ENCODE measurements at places on chromosomes 2 and 18.

DNA sequence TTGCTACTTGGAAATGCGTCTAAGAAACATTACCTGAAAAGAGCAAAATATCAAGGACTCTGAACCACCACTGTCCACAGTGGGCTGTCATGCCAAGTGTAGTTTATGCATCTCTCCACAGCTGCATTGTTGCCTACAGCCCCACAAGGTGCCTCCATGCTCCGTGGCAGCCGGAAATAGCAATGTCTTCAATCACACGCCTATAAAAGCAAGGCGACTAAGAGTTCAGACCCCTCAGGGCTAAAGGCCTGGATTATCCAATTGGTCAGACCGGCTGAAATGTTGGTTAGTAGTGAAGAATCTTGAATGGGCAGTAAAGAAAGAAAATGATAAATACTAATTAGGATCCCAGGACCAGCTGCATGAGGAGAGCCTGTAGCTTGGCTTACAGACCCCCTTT, 114.0 kb upstream of the SLC35G4 start:
- DNase-seq = no peak

DNA sequence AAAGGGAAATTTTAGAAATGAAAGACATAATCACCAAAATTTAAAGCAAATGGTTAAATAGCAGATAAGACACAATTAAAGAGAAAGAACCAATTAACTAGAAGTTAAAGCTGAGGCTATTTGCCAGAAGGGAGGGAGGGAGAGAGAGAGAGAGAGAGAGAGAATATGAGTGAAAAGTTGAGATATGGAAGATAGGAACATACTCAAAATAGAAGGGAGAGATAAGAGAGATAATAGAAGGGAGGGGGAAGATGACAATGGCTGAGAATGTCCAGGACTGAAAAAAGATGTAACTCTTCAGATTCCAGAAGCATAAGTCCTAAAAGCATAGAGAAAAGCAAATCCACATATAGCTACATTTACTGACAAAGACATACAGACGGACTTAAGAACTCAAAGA, 17.1 kb upstream of the AAK1 start:
- no peak for DNase-seq

GRCh38 chr18:22324191-22325131, 93.3 kb downstream of the CTAGE1 start:
- peak; percentile 62 for DNase-seq

DNA sequence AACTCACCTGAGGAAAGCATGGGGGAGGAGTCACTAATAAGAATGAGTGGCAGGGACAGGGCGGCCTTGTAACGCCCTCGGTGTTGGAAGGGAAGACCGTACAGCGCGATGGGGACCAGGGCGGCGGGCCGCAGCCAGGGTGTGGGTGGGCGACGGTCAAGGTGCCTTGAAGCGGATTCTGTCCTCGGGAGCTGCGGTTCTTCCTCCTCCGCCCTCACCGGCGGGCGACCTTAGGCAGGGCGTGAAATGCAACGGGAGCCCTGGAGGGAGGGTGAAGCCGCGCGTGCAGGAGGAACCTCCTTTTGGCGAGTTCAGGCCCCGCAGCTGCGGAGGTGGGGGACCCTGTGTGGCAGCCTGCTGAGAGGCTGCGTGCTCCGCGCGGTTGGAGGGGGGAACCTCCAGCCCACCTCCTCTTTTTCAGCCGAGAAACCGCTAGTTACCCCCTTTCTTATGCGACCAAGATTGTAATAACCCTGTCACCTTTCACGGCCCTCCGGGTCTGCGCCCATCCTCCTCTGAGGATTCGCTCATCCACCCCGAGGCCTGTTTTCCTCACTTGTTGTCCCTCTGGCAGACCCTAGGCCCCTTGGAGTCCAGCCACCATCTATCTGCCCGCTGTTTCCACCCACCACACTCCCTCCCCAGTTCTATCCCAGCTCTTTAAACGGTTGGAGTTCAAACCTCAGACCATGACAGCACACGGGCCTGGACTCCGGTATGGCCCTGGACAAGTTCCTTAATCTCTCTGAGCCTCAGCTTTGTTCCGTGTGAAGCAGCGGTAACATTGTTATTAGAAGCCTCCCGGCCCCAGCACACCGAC, 823 bp upstream of the RNU2-63P start:
- peak; percentile 85 for DNase-seq

GRCh38 chr2:40039549-40039948, 260.5 kb upstream of the THUMPD2 start:
- no peak for DNase-seq

DNA sequence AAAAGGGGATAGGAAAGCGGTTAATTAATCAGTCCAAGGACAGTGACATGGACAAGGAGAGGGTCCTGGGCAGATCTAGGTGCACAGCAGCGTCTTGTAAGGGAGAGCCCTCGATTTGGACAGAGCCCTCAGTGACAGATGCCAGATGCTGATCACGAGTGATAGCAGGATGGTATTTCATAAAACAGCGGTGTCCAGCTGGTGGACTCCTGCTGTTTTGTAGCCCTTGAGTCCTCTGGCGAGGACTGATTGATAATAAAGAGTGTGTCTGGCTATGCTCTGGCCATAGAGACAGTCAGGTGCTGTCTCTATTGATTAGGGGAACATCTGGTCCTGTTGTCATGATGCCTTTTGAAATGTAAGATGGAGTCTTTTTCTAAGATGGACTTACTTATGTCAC, 180.7 kb downstream of the NCK2 start:
- DNase-seq = no peak

- DNase-seq = no peak
Observed at GRCh38 chr2:203797276-203797675, 70.3 kb upstream of the CTLA4 start.

GRCh38 chr2:229708335-229708734, 6.0 kb downstream of the DNER start:
- no peak for DNase-seq

- DNase-seq = no peak
Observed at GRCh38 chr18:9862686-9863085, 23.1 kb upstream of the TXNDC2 start.

DNA sequence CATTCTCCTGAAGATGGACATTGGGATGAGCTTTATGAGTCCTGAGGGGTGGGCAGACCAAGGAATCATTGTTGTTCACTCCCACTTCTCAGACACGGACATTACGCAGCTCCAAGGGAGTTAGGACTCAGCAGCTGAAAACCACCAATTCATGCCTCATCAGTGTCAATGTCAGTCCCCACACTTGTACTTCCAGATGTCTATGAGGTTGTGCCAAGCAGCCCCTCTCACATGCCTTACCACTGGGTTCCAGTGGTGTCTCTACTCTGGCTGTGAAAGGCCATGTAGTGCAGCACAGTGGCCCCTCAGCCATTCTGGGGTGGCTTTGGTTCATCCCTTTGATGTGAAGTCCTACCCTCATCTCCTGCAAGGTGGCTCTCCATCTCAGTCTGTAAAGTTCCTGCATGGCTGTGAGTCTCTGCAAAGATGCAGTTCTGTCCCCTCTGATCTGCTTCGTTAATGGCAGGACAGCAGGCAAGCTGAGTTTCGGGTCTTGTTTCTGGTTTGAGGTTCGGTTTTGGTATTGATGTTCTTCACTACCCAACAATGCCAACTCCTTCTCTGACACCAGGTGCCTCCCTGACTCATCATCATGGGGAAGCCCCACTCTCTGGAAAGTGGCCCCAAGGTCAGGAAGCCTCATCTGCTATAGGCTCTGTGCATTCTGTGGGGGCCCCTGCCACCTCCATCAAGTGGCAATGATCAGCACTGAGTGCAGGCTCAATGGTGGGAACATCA, 14.0 kb upstream of the COL6A3 start:
- DNase-seq = no peak

DNA sequence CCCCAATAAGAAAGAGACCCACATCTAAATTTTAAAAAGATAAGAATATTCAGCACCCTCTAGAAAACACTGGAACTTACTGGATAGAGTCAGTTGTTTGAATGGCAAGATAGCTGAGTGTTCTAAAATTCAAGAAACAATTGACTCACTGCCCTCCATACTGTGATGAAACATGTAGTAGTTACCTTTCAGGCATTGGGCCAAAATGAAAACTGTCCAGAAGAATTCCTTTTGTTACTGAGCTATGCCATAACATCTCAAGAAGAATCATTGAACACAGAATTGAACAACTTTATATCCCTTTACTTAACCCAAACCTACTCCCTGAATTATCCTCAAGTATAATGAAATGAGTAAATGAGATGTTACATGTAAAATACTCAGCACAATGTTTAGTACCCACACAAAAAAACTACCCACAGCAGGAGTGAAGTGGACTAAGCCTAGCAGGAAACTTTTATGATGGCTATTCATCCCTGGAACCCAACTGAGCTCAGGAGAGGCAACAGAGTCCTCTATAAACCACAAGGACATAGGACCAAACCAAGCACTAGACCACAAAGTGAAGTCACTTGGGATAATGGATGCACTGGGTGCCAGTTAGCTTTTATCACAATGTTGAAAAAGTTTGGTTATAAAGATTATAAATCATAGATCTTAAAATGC, 32.7 kb downstream of the RBM43 start:
- DNase-seq = no peak

All from Peyer's patch (tissue), 4 donors.